ENCODE measurements at places on chromosomes 5 and 9.
A peak's percentile ranks its signal among the peaks of the same experiment; 100 is the strongest.

- DNase-seq: no peak
These were observed 10.0 kb downstream of the ZSWIM6 start for GRCh38 chr5:61342071-61342501.

GRCh38 chr9:80492221-80492620, 920.5 kb downstream of the TLE4 start:
- DNase-seq: no peak

GRCh38 chr5:145699846-145700245, 135.3 kb downstream of the PRELID2 start:
- DNase-seq: no peak

DNA sequence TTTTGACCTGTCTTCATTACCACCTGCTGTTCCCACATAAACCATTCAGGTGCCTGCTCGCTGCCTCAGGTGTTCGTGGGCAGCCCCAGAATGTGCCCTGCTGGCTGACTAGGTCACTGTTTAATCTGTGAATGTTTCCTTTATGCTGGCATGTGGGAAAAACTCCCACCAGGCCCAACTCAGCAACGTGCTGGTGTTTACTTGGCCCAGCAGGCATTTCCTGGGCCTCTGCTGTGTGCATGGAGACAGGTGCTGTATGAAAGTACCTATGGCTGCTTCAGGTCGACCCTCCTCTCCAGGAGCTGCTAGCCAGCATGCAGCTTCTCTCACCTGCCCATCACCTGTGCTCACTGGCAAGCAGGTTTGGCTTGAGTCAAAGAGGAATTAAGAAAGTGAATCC, 65.8 kb downstream of the RAD23B start:
- DNase-seq: no peak

DNA sequence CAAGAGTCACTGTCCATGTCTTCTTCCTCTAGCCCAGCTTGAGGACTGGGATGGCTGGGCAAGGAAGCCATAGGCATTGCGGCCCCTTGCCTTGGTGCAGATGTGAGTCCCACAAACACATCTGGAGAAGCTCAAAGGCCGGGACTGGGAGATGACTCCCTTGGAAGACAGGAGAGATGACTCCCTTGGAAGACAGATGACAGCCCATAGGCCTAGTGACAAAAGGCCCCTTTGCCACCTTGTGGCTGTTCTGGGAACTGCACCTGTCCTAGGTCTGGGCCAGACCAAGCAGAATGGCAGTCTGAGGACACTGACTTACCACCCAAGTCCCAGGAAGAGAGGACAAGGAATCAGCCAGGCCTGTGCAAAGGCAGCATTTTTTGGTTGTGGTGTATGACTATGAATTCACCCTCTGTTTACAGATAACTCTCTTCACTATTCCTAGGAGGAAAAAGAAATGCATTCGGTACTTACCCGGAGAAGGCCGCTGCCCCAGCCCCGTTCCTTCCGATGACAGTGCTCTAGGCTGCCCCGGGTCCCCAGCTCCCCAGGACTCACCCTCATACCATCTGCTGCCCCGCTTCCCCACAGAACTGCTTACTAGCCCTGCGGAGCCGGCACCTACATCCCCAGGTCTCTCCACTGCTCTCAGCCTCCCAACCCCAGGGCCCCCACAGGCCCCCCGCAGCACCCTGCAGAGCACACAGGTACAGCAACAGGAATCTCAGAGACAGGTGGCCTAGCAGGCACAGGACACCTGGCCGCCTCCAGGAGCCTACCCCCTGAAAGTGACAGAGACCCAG, 30.8 kb downstream of the SKP1 start:
- peak; percentile 65 for DNase-seq

- DNase-seq: no peak
These were observed 51.0 kb downstream of the FER start for GRCh38 chr5:108798513-108799265.

DNA sequence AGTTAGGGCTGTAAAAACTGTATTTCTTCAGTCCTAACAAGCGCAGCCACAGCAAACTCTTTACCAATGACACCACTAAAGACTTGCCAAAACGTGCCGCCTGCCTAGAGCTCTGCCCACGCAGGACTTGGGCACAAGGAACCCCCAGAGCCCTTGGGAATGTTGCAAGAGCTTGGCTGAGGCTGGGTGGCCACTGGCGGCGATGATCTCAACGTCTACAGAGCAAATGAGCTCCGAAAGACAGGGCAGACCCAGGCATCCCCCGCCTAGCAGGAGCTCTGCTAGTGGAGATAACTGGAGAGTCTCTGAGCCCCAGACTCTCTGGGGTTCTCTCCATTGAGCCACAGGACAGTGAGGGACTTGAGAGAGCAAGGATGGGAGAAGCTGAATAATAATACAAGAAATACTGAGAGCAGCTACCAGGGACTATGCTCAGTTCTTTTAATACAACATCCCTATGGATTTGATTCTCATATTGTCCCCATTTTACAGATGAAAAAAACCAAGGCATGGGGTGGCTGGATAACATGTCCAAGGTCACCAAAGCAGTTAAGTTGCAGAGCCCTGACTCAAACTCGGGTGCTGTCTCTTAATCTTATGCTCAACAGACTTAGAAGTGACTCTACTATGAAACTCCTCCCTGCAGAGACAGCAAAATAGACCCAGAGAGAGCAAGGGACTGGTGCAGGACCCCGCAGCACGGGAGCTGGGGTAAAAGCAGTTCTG, 32.5 kb downstream of the SHB start:
- DNase-seq: no peak

GRCh38 chr9:86064220-86064619, 35.1 kb downstream of the GOLM1 start:
- DNase-seq: no peak

- no peak for DNase-seq
These were observed 234.4 kb downstream of the MAST4 start for GRCh38 chr5:66830636-66831035.

DNA sequence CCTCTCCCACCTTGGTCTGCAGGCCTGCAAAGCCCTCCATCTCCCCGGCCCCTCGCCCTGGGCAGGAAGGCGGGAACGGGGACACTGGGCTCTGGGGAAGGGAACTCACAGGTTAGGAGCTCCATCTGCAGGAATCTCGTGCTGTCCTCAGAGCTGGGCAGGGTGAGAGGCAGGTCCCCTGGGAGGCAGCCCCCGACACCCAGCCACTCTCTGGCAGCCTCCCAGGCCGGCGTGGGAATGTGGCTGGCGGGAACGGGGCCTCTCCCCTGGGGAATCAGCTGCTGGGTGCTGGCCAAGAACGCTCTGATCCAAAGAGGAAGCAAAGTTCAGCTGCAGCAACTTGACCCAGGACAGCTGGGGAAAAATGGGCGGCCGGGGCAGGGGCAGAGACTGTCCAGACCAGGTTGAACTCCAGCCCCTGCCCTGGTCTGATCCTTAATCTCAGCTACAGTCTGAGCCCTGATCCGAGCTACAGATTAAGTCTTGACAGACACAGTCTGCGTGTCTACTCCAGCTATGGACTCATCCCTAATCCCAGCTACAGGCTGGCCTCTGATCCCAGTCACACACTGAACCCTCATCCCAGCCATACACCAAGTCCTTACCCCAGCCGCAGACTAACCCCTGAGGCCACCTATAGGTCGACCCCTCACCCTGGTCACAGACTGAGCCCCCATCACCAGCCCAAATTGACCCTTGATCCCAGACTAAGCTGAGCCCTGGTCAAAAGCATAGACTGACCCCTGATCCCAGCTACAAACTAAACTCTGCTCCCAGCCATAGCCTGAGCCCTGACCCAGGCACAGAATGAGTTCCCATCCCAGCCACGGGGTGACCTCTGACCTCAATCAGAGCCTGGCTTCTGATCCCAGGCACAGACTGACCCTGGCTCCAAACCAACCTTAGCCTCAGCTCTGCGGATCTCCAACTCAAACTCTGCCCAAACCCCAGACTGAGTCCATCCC, 37.3 kb upstream of the EGFL7 start:
- DNase-seq: no peak

- no peak for DNase-seq
These were observed 182.4 kb upstream of the MAP3K1 start for GRCh38 chr5:56632939-56633338.

GRCh38 chr5:121793791-121794190, 57.9 kb upstream of the FTMT start:
- no peak for DNase-seq

- DNase-seq: no peak
These were observed 128.8 kb downstream of the NR2F1-AS1 start for GRCh38 chr5:93452255-93452654.

- no peak for DNase-seq
These were observed 104.2 kb upstream of the HMHB1 start for GRCh38 chr5:143707806-143708205.

Data from stimulated activated CD8-positive, alpha-beta memory T cell treated with anti-CD3 and anti-CD28 coated beads, Interleukin-15, amount 100 ng/mL, for 4 hours (primary cell).